Activated T-helper 1 cell treated with anti-CD3 and anti-CD28 coated beads, Interleukin-2, amount 50 U/mL, for 16 hours (primary cell): ENCODE measurements at places on chromosomes 2 and 18.

GRCh38 chr18:55663891-55664290 lies 75.9 kb upstream of the TCF4 start:
- DNase-seq: no peak

DNA sequence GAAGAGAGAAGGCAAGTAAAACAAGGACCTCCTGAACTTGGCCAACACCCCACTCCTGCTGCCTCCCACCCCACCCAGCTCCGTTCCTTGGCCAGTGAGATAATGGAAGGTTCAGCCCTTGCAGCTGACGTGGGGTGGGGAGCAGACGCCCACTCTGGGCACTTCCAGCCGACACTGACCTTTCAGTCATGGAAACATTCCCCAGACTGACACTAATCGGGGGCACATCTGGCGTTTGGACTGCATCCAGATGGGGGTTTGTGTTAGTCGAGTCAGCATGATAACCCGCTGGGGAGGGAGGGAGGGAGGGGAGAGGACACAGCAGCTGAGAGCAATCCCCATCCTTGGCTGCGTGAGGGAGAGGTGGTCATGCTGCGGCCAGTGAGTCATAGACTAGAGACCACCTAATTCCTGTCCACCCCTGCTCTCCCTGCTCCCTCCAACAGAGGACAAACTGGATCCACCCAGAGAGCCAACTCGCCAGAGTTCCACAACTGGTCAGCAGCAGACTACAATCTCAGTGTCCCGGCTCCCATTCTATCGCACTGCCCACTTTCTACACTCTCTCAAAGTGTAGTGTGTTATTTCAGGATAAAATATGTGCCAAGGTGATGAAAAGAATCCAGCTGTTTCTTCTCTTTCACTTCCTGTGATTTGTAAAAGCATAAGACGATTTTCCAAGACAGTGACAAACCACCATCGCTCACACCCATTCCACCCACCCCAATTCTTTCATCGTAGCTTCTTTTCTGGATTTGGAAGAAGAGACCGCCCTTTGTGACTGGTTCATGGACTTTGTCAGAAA lies 115.4 kb upstream of the PKDCC start:
- no peak for DNase-seq

DNA sequence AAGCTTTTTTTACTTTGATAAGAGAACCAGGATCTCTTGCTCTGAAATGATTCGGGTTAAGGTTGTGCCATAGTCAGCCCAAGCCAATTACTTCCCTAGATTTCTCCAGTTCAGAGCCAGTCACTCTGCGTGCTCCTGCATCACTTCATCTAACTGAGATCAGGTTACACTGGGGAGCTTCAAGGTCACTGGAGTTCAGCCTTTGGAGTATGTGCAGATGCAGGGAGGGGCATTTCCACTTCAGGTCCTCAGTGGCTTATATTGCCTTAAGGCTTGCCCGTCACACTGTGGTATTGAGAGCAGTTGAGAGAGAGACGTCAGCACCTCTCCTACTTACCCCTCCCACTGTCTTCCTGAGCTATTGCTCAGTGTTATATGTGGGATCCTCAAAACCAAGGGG lies 317.8 kb downstream of the EPHA4 start:
- no peak for DNase-seq

DNA sequence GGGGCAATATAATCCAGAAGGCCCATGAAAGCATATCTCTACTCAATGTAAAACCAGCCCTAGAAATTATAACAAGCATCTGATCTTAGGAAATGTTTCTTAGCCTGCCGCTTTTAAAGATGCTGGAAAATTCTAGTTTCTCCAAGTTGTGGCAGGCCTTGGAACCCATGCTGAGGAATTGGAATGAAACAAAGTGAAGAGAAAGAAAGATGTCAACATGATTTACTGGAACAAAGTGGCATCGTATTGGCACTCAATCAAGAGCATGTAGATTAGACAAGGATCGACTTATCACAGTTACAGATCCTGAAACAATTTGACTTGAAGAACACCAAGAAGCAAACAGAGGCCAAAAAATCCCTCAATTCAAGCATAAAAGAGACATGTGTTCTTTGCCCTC lies 28.7 kb downstream of the CNTNAP5 start:
- no peak for DNase-seq

DNA sequence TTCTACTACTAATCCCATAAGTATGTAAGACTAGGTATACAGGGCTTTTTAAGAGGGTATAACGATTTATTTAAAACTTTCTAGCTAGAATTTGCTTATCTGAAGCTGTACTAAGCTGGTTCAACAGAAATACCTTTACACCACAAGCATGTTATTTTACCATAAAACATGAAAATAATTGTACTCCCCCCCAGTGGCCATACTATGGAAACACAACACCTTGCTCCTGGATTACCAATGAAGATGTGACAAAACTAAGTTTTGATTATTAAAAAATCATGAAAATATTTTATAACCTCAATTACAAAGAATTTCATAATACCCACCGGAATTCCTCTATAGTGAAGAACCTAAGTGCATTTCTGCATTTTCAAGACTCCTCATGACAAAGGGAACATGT lies 27.3 kb downstream of the LPIN2 start:
- DNase-seq: no peak

GRCh38 chr18:66759050-66759828 lies 155.3 kb upstream of the CDH19 start:
- no peak for DNase-seq

DNA sequence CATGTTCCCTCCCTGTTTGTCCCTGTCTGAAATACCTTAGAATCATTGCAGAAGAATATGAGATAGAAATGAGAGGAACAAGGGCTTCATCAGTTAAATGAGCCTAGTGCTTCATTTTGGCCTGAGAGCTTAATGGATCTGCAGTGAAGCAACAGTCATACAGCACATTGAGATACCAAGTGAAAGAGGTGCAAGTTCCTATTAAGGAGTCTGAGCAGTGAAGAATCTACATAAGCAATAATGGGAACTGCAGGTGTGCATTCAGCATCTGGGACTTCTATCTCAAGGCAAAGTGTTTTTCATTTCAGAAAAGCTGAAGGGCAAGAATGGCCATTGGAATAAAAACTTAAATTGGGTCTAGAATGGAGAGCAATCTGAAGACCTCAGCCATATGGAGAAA lies 323.2 kb upstream of the SLC39A10 start:
- no peak for DNase-seq

- no peak for DNase-seq
Measured at GRCh38 chr18:36446059-36446458, 148.5 kb downstream of the FHOD3 start.

- DNase-seq: no peak
Measured at GRCh38 chr2:150027164-150027563, 439.6 kb upstream of the MMADHC start.

GRCh38 chr2:48906633-48907032 lies 151.1 kb upstream of the LHCGR start:
- no peak for DNase-seq

DNA sequence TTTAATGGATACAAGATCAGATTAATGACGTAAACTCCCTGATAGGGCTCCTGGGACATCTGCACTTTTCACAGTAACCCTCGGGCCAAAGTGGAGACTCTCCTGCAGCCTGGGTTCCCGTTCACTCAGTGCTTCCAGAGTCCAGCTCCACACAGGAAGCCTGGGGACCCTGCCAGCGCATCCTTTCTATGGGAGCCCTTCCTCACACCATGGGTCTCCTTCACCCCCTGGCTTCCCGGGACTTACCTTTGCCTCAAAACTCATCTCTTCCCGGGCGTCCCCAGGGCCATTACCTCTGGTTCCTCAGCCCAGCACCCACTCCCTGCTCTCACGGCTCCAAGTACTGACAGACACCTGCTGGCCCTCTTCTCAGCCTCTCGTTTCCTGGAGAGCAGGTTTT lies 40.7 kb upstream of the KLF11 start:
- DNase-seq: no peak

GRCh38 chr2:206202446-206202845 lies 42.8 kb downstream of the EEF1B2 start:
- DNase-seq: no peak

DNA sequence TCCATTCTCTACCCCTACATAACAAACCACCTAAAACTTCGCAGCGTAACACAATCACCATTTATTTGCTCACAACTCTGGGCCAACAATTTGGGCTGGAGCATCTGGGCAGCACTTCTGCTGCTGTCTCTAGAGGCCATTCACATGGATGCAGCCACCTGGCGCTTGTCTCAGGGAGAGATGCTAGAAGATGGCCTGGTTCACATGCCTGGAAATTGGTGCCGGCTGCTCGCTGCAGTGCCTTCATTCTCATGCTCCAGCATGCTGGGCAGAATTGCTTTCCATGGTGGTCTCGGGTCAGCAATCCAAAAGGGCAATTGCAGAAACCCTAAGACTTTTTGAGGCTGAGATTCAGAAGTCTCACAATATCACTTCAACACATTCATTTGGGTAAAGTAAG lies 157.4 kb downstream of the SUCLG1 start:
- DNase-seq: no peak

DNA sequence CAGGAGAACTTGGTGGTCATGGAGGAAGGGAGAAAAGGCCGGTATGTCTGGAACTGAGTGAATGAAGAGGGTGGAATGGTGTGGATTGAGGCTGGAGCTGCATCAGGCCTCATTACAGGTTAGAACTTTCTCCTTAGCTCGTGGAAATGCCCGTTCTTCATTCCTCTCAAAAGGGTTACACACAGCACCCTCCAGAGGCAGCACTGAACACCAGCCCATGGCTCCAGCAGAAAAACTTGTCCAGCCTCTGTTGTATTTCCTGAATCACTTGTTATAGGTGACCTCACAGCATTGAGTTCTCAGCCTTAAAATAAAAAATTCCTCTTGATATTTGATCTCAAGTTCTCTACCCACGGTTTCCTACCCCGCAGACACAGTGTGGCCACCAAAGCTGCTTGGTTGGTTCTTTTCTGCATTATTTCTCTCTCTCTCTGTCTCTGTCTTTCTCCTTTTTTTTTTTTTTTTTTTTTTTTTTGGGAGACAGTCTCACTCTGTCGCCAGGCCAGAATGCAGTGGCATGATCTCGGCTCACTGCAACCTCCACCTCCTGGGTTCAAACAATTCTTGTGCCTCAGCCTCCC lies 89.6 kb downstream of the ITGB1BP1 start:
- DNase-seq: no peak

- peak; percentile 1 for DNase-seq
Measured at GRCh38 chr2:240947176-240947575, 41.0 kb downstream of the CROCC2 start.

GRCh38 chr2:36329746-36330472 lies 25.7 kb upstream of the CRIM1 start:
- no peak for DNase-seq

- no peak for DNase-seq
Measured at GRCh38 chr2:1856922-1857321, 112.6 kb upstream of the PXDN start.

DNA sequence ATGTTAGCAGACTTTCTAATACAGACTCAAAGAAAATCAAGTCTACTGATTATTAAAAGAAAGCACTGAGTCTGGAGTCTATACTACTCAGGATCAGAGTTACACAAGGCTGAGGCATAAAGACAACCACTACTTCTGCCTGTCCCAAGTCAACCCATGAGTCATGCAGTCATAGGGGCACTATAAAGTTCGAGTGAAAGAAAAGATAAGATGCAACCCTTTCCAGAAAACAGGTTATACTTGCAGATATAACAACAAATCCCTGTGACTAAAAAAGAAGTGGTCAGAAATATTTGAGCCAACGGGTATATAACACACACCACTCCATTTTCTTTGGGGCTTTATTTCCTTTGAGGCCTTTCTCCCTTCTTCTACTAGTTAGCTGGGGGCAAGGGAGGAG lies 18.6 kb upstream of the SCRN3 start:
- DNase-seq: no peak

- no peak for DNase-seq
Measured at GRCh38 chr2:24245986-24246776, 71.3 kb downstream of the FAM228A start.

DNA sequence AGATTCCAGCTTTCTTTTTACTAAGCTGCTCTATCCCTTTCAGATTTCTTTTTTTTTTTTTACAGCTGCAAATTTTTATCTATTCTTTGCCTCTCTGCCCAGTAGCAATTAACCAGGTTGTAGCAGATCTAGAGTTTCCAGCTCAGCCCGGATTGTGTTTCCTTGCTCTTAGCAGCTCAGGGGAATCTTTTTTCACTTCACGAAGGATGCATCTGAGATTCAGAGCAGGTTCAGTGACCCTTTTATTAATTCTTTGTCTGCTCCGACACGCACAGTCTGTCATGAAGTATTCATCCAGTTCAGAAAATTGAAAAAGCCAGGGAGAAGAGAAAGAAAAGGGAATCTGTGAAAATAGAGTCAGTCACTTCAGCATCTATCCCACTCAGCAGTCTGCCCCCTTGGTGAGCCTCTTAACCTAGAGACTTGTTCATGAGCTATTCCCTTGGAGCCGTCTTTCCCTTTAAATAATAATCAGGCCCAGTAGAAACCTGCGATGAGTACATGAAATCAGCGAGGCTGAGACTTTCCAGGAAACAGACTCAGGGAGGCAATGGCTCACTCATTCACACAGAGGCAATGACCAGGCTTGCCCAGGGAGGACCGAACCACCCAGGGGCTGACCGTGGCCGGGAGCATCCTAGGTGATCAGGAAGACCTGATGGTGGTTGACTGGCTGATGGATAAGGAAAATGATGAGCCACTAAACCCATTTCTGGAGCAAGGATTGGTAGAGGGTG lies 103.4 kb upstream of the ITGA6 start:
- DNase-seq: no peak

GRCh38 chr18:79322441-79322840 lies 73.3 kb upstream of the NFATC1 start:
- DNase-seq: no peak

- no peak for DNase-seq
Measured at GRCh38 chr18:46541626-46542189, 115.3 kb downstream of the LOXHD1 start.

GRCh38 chr2:89000235-89000634 lies 308.8 kb downstream of the RPIA start:
- no peak for DNase-seq

GRCh38 chr2:184695-185094 lies 79.1 kb downstream of the SH3YL1 start:
- DNase-seq: no peak

GRCh38 chr2:8481463-8482009 lies 200.3 kb upstream of the ID2 start:
- no peak for DNase-seq
